HCEC 1CT (cell line): ENCODE measurements at places on chromosomes 16 and 17.

- no peak for DNase-seq
These were observed 85.9 kb downstream of the TMEM132E start for GRCh38 chr17:34665150-34665806.

- no peak for DNase-seq
These were observed 15.3 kb upstream of the IL21R start for GRCh38 chr16:27386674-27387073.

GRCh38 chr16:2820836-2821486 is 3.9 kb downstream of the PRSS21 start:
- DNase-seq, result no peak

DNA sequence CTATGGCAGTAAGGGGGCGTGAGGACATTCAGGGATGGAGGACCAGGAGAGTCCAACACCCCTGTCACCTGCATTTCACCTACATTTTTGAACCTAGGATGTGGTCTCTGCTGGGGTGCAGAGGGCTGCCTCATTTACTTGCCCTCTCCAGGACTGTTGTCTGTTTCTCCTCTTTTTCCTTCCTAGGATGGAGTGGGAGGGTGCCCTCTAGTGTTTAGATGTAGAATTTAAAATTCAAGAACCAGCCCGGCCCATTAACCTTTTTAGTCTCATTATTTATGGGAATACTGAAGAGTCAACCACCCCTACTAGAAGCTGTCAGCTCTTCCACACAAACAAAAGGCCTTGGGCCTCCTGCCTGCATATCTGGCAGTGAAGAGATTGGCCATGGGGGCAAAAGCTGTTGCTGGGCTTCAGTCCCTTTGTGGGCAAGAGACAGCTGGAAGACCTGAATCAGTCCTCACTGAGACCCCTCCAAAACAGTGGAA is 2.5 kb upstream of the STARD3 start:
- DNase-seq, result peak; percentile 39

DNA sequence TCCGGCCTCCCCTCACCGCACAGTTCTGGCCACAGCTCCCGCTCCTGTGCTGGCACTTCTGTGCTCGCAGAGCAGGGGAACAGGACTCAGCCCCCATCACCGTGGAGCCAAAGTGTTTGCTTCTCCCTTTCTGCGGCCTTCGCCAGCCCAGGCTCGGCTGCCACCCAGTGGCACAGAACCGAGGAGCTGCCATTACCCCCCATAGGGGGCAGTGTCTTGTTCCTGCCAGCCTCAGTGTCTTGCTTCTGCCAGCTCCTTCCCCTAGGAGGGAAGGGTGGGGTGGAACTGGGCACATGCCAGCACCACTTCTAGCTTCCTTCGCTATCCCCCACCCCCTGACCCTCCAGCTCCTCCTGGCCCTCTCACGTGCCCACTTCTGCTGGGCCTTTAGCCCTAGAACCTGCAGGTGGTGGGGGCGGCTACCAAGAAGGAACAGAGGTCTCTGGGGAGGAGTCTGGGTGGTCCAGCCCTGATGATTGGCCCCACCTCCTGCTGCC is 645 bp upstream of the ELMO3 start:
- DNase-seq, result no peak

- DNase-seq, result peak; percentile 46
These were observed 19.8 kb downstream of the MAP2K4 start for GRCh38 chr17:12040478-12040877.

DNA sequence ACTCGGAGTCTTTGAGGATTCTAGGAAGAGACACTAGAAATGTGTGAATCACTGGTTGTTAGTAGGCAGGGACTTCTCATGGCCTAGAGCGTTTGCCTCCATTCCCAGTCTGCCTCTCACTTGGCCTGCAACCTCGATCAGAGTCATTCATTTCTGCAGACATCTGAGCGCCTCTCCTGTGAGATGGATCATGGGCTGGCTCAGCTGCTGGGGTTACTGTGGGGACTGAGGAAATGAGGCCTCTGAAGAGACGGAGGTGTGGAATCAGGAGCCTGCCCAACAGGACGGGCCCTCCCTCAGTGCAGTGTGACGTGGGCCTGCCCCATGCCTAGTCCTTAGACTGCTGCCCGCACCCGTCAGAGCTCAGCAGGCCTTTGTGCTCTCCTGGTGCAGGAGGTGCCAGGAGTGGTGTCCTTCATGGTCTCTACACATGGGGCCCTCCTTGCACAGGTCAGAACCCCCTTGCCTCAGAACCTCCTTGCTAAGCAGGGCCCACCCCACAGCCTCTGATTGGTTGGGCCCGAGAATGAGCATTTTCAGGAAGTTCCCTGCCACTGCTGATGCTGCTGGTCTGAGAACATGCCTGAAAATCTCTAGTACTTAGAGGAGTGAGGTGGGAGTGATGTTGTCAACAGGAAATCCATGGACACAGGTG is 99.4 kb downstream of the NPIPB11 start:
- DNase-seq, result no peak

DNA sequence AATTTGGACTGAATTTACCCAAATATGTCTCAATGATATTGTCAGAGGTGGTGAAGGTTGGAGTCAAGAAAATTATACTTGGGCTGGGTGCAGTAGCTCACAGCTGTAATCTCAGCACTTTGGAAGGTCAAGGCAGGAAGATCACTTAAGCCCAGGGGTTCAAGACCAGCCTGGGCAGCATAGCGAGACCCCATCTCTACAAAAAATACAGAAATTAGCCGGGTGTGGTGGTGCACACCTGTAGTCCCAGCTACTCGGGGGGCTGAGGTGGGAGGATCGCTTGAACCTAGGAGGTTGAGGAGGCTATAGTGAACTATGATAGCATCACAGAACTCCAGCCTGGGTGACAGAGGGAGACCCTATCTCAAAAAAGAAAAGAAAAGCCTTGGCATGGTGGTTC is 40.9 kb downstream of the LAT start:
- DNase-seq, result no peak

DNA sequence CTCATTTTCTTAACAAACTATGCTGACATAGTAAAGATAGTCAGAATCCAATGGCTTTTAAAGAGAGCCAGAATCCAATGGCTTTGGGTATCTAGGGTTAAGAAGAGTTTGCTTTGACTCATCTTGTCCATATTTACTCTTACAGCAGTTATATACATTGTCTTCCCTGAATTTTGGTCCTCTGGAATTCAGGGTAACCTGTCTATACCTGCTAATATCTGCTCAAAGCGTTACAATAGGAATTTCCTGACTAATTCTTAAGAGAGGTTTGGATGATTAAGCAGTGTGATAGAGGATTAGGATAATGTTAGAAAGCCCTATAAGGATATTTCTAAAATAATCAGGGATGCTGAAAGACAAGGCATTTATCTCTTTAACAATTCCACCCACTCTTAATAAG is 2.0 kb upstream of the CDH8 start:
- DNase-seq, result no peak

GRCh38 chr17:14429084-14429483 is 128.2 kb downstream of the HS3ST3B1 start:
- DNase-seq, result no peak

- DNase-seq, result no peak
These were observed 21.6 kb downstream of the LASP1 start for GRCh38 chr17:38891441-38891840.

DNA sequence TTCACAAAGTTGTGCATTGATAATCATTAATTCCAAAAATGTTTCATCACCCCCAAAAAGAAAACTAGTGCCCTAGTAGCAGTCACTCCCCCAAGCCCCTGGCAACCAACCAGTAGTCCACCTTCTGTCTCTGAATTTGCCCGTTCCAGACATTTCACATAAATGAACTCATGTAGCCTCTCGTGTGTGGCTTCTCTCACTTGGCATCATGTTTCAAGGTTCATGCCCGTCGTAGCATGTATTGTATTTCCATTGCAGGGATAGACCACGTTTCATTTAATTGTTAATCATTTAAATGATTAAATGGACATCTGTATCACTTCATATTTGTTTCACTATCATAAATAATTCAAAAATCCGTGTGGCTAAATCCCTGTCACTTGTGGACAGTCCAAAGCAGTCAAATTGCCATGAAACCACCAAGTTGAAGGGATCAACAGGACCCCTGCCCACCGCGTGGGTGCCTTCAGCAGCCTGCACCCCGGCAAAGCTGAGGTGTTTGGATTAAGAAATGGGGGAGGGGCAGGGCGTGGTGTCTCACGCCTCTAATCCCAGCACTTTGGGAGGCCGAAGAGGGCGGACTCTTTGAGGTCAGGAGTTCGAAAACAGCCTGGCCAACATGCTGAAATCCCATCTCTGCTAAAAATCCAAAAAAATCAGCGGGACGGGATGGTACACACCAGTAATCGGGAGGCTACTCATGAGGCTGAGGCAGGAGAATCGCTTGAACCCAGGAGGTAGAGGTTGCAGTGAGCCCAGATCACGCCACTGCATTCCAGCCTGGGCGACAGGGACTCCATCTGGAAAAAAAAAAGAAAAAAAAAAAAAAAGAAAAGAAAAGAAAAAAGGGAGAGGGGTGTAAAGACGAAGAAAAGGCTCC is 8.7 kb upstream of the FLYWCH2 start:
- DNase-seq, result no peak

DNA sequence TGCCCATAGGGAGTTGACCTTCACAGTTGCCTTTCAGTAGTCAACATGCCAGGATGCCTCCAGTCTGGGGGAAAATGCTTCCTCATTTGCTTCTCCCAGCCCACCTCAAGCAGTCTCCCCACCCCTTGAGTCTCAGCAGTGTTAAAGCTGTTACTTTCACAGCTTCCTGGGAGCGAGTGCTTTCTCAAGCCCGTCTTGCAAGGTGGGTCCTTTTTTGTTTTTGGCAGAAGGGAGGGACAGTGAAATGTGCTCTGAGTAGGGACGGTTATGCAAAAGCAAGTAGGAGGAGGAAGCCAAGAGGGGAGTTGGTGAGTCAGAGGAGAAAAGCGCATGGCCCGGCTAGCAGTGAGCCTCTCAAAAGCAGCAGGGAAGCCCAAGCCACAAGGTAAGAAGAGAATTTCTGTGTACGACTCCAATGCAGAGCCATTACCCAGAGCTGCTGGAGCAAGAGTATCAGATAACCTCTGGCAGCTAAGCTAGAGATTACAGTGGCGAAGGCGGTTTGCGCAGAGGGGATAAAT is at the start of gene CHST4:
Gene CHST4 (plus strand): TSS at position 316 of the 521 bp plus-strand sequence. CDS start 10,252 bp downstream, outside the sequence.
- peak; percentile 65 for DNase-seq

DNA sequence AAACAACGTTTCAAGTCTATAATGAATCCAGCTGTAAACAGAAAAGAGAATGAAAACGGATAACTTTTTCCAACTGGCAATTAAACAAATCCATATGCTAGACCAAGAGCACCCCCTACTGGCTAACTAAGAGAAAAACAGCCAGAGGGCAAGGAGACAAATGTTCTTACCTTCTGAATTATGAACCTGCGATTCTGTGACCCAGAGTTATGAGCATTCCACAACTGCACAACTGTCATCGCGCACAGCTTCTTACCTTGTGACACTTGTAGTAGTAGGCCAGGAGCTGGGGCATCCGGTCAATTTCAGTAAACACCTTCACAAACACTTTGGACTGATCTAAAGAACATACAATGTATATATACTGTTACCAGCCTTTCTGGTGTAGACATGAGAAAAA is 18.6 kb downstream of the COG7 start:
- DNase-seq, result peak; percentile 65

- peak; percentile 40 for DNase-seq
These were observed 123.3 kb downstream of the CDH13 start for GRCh38 chr16:82750068-82750467.

- no peak for DNase-seq
These were observed 145.2 kb downstream of the SDK2 start for GRCh38 chr17:73498886-73499554.

DNA sequence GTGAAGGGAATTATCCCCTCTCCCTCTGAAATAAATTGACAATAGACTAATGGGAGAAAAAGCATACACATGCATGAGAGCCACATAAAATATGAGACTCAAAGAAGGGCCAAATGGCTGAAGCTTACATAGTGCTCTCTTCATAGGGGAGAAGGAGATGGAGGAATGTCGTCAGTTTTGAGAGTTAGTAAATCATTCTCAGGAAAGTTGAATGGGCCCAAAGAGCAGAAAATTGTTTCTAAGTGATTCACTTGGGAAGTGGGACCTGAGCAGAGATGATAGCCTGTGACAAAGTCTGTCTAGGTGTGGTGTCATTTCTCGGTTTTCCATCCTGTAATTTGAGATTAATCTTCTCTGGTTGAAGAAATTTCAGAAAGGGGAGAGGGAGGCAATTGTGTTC is 35.0 kb downstream of the BCAS3 start:
- no peak for DNase-seq

- DNase-seq, result no peak
These were observed 15.7 kb downstream of the CAVIN1 start for GRCh38 chr17:42407289-42407836.

- DNase-seq, result no peak
These were observed 11.5 kb downstream of the TAC4 start for GRCh38 chr17:49836111-49837030.

DNA sequence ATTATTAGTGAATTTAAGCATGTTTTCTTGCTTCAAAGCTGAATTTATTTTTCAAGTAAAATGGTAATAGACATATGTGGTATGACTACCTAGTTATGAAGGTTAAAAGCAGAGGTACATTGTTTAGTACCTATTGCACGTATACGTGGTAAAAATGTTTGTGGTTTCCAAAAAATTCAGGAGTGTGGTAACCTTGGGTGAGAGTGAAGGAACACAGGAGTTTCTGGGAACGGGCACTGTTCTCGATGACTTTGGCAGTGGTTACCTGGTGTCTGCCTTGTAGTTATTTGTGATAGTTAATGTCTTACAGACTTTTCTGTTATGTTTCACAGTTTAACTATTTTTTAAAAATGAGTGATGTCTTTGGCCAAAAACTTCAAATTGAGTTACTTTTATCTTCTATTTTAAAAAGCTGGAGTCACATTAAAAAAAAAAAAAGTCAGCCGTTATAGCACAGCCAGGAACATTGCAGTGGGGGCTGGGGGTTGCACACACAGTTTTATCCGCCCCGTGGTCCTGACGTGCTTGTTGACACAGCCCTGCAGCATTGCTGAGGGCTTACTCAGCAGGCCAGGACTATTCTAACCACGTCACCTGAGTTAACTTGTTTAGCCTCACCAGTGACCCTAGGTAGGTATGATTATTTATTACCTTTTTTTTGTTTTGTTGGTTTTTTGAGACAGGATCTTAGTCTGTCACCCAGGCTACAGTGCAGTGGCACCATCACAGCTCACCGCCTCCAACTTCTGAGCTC is 10.9 kb downstream of the JPT2 start:
- no peak for DNase-seq

DNA sequence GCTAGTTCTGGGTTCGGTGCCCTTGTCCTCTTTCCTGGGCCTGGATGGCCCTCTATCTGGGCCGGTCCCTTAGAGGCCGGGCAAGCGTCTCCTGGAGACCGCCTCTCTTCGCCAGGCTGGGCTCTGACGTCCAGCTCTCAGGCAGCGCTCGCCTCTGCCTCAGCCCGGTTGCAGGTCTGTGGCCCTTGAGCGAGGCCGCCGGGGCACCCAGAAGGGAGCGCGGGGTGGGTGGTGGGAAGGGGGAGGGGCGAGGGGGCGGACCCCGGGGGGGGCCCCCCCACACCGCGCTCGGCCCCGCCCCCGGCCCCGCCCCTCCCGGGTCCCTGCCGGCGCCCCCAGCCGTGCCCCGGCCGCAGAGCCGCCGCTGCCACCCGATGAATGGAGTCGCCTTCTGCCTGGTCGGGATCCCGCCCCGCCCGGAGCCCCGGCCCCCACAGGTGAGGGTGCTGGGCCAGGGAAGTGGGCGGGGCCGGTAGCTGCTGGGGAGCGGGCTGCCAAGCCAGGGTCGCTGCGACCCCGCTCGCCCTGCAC is at the start of gene ARHGAP23:
Gene ARHGAP23 (plus strand): TSS at position 353 of the 531 bp plus-strand sequence. CDS start 22 bp downstream, at position 375.
- peak; percentile 61 for DNase-seq
